Keratinocyte (primary cell): ENCODE measurements at places on chromosomes 13 and 19.
A peak's percentile ranks its signal among the peaks of the same experiment; 100 is the strongest.

- no peak for DNase-seq
These were observed 221.3 kb upstream of the TRPC4 start for GRCh38 chr13:38090913-38091312.

GRCh38 chr19:4598712-4599111 lies 39.2 kb upstream of the SEMA6B start:
- no peak for DNase-seq

GRCh38 chr19:41699968-41700323 lies 8.5 kb upstream of the CEACAM5 start:
- no peak for DNase-seq

DNA sequence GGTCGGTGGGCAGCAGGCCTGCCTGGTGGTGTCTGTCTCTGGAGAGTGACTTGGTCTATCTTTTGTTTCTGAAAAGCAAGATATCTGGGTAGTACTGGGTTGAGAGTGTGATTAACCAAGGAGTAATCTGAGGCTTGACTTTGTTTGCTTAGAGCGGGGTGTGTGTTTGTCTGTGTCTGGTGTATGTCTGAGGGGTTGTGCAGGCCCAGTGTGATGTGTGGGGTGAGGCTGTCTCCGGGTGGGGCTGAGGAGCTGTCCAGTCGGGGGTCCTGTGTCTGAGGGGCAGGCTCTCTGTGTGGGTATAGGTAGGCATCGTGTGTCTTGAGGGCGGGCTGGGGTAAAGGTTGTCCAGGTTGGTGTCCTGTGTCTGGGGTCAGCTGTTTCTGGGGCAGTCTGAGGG lies 11.1 kb upstream of the TIMM50 start:
- DNase-seq, result no peak

DNA sequence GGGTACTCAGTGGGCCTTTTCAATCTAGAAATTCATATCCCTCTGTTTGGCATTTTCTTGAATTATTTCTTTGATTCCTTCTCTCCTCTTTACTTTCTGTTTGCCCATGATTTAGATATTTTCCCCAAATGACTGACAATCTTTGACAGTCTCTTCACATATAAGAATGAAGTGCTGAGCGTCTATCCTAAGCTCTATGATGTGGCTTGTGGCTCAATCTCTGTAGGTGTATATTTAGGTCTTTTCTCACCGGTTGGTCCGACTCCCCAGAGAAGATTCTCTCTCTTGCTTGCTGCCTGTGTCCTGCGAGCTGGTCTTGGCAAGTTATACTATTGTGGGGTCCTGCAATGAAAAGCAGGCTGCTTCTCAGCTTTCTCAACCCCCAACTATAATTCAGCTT lies 29.0 kb downstream of the FLT3 start:
- no peak for DNase-seq

- no peak for DNase-seq
These were observed 574.2 kb downstream of the MYO16 start for GRCh38 chr13:109203587-109203986.

GRCh38 chr19:42285541-42285941 lies 16.4 kb upstream of the PRR19 start:
- DNase-seq, result no peak

DNA sequence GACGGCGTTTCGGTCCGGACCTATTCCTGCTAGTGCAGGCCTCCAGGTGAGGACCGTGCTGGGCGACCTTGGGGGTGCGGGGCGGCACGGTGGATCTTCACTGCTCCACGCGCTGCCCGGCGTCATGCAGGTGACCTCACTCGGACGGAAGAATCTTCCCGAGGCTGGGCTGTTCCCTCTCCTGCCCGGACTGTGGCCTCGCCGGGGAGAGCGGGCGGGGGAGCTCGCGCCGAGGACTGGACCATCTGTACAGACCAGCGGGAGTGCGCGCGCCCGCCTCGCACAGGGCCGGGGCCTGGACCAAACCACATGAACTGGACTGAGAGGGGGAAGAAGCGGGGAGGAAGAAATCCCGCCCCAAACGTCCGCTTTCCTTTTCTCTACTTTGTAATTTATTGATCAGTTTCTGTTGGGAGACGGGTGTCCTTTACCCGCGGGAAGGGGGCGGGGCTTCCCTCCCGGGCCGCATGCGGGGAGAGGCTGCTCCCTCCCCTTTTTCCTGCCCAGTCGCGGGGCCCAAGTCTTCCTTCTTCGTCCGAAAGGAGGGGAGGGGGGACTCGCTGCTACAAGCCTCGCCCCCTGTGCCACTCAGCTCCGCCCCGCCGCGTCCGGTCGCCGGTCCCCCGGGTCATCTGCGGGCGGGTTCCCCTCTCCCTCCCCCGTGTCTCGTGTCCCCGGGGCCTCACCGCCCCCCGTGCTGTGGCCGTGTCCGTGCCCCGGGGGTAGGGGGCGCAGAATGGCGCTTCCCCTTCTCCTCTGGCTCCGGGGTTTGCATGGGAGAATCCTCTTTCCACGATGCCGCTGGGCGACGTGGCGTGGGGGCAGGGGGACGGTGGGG lies 4.9 kb downstream of the HRC start:
- DNase-seq, result no peak

DNA sequence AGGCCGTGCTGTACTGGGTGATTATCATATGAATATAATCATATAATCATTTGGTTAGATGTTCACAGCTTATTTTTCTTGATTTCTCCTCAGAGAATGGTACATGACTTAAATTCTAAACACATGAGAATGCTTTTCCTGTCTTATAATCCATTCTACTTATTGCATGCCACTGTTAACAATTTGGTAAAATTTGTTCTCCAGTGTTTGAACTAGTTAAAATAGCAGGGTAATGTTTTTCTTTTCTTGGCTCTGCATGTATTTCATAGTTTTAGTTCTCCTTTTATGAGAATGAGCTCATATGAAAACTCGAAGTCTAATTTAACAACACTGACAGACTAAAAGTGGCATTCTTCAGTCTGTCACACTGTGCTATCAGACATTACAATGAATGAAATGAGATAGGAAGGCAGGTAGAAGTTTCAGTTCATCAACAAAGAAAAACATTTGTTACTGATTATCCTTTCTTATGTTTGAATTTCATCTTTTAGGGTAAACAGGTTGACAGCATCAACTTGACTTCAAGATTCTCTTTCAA lies 10.2 kb downstream of the SPRYD7 start:
- no peak for DNase-seq

- no peak for DNase-seq
These were observed 752.5 kb upstream of the SGCG start for GRCh38 chr13:22428188-22428828.

- no peak for DNase-seq
These were observed 186.2 kb downstream of the POSTN start for GRCh38 chr13:37412241-37412921.

DNA sequence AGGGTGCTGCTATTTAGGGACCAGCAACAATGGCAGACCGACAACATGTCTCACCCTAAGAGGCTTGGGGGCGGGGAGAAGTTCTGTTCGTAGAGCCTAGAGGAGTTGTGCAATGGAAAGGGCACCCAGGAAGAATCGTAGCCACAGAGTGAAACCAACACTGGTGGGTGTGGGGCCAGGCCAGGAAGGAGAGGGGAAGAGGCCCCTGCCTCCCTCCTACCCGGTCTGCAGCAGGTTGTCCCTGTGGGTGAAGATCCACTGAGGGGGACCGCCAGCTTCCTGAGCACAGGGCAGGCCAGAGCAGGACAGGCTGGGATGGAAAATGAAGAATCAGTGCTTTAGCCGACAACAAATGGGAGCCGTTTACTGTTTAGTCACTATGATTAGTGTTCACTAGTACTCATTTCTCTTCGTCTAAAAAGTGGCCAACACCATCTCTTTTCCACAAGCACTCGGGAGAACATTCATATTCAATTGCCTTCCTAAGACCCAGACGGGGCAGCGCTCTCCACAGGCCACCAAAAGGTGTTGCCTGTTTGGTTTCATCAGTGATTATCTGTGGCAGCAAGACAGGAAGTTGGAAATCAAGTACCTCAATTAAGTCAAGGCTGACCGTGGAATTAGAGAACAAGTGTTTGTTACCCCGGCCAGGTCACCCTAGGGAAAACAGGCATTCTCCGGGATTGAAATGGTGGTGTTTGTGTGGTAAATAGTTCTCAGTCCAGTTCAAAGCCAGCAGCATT lies 1.1 kb upstream of the ATP11A start:
- DNase-seq, result no peak

DNA sequence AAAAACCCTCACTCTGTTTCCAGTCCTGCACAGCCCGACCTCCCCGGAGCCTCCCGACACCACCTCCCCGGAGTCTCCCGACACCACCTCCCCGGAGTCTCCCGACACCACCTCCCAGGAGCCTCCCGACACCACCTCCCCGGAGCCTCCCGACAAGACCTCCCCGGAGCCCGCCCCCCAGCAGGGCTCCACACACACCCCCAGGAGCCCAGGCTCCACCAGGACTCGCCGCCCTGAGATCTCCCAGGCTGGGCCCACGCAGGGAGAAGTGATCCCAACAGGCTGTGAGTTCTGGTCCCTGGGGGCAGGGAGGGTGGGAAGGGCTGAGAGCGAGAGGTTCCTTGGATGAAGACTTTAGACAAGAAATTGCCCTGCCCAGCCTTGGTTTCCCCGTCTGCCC lies 5.4 kb downstream of the MADCAM1 start:
- no peak for DNase-seq

- no peak for DNase-seq
These were observed 179.4 kb downstream of the FGF9 start for GRCh38 chr13:21850013-21851006.

DNA sequence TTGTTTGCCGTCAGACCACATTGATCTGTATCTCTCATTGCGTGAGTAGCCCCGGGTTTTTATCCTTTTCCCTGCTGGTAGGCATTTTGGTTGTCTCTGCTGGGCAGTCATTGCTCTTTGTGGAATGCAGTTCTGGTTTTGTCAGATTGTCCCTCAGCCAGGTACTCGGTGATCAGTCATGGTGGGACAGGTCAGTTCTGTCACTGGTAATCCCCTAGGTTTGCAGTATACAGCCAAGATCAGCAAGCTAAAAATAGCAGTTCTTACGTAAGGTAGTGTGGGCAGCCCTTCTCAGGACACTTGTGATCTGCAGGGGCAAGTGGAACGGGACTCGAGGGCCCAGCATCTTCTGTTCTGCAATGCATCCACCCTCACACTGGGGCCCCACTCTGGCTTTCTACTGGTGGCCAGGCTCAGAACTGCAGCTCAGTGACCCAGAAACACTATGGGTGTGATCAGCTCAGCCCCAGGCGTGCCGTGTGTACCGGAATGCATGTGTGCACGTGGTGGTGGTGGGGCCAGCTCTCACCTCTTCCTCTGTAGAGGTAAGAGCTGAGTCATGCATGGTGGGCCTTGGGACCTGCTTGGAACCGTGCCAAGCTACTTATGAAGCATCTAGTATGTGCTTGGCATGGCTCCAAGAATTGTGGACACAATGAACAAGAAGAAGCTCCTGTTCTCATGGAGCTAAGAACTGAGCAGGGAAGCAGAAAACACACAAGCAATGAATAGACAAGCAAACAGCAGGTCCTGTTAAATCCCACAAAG lies 6.3 kb downstream of the PLEKHF1 start:
- DNase-seq, result peak; percentile 99

- DNase-seq, result no peak
These were observed 53.6 kb upstream of the PABPC3 start for GRCh38 chr13:25042151-25042865.

DNA sequence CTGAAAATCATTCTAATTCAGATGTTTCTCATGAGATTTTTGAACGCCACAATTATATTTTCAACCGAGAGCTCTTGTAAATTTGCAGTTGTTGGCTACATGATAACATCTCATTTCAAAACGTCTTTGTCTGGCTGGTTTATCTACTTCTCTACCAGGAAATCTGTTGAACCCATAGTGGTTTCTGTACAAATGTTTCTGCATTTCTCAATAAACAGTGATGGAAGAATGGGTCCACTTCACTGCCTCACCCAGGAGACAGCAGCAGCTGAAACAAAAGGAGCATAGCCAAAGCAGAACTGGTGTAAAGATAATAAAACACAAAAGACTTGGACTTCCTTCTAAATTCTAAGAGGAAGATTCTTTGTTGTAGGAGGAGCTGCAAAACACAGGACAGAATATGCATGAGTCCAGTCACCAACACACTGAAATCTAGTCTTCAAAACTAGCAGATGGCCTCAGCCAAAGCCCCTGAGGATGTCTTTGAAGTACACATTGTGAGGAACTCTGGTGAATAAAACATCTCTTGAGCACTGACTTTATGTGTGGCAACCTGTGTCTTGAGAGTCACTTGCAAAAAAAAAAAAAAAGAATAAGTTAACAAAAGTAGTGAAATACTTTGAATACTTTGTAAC lies 68.6 kb upstream of the FGF14 start:
- DNase-seq, result no peak
